ENCODE measurements at places on chromosomes 16 and 17. TPM values are rescaled to one million over a fixed set of nuclear protein-coding genes. Genes with fewer than 3 reads are reported as not detected.

Gene OR1A1
- total RNA-seq, result not detected

DNA sequence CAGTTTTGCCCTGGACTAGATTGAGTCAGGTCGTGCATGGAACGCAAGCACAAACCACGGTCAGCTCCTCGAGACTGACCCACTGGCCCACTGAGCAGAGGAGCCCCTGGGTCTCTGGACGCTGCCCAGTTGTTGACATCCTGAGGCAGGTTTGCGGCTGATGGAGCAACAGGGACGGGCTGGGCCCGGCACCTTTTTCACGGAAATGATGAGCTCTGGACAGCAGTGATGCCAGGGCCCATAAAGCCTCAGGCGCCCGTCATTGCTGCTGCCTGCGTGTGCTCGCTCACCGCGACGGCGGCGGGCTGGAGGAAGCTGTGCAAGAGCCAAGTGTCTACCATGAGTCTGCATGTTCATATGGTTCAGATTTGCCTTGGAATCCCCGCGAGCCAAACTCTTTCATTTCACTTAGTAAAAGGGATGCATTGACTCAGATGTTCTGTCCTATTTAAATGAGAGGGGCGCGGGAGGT is 30.8 kb upstream of the CRISPLD2 start:
- no peak for DNase-seq
- no peak overlapping the region for H3K4me3 ChIP-seq

DNA sequence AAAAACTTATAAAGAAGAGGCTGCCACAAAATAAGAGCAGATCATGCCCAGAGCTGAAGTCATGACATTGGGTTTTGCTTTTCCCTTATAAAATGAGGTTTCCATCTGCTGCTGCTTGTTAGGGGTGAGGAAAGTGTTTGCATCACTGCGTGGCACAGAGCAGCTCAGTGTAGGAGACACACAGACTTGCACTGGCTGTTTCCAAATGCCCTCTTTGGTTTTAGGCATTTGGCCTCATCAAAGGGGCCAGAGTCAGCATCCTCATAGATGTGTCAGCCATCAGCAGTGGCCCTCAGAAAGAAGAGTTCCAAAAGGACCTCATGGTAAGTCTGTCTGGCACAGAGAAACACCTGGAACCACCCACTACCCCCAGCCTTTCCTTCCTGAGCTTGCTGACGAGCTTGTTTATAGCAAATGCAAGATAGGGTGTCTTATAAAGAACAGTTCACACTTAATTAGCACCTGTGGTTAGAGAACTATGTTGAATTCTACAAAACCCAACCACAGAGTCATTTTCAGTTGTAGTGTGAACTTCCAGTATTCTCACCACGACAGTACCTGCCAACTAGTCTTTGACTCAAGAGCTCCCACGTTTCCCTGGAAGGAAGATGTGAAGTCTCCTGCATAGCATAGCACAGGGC is 17.0 kb downstream of the VWA3A start:
- no peak for DNase-seq
- H3K36me3 ChIP-seq, result no peaks in the 10 kb centered on the region
- no peaks in the 10 kb centered on the region for H3K4me1 ChIP-seq
- H3K27ac ChIP-seq, result no peak overlapping the region
- H3K27me3 ChIP-seq, result peaks cover 24% of the 10 kb centered on the region

Gene OSGIN1
- 7.1 TPM for total RNA-seq

DNA sequence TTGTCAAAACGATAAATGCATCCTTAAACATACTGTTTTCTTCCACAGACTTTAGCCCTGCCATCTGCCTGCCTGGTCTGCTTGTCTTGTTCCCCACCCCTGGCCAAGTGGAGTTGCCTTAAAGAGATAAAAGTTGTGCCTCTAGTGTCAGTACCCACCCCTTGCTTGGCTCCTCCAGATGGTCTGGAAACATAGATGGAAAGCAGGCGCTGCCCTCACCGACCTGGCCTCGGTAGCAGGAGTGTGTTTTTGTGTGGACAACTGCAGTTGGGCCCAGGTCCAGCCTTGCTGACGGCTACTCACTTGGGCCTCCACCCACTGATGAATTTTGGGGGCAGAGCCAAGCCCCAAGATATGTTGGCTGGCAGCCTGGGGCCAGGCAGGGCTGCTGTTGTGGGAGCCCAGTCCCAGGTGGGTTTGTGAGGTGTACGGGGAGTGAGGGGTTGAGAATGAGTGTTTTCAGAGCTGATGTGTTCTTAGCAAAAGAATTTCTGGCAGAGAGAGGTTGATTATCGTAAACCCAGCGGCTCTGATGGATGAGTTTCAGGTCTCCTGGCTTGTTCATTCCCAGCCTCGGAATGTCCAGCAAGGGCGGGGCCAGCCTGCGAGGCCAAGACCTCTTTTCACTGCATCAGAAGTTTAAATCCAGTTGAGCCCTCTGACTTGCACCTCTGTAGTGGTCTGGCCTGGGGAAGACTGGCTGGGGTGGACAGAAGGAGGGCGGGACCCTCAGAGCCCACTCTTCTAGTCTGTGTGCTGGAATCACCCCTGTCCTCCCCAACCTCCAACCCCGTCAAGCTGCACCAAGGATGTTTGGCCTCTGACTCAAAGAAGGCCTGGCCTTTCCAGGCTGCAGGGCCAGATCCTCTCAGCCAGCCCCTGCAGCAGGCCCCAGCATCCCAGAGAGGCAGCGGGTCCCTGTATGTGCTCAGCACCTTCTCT is 179.7 kb downstream of the RAB11FIP4 start:
- H3K4me3 ChIP-seq, result peak overlapping the region; percentile 7
- peak overlapping the region; percentile 84 for H3K27ac ChIP-seq
- H3K4me1 ChIP-seq, result peaks cover 73% of the 10 kb centered on the region
- peak; percentile 96 for DNase-seq
- H3K36me3 ChIP-seq, result no peaks in the 10 kb centered on the region

DNA sequence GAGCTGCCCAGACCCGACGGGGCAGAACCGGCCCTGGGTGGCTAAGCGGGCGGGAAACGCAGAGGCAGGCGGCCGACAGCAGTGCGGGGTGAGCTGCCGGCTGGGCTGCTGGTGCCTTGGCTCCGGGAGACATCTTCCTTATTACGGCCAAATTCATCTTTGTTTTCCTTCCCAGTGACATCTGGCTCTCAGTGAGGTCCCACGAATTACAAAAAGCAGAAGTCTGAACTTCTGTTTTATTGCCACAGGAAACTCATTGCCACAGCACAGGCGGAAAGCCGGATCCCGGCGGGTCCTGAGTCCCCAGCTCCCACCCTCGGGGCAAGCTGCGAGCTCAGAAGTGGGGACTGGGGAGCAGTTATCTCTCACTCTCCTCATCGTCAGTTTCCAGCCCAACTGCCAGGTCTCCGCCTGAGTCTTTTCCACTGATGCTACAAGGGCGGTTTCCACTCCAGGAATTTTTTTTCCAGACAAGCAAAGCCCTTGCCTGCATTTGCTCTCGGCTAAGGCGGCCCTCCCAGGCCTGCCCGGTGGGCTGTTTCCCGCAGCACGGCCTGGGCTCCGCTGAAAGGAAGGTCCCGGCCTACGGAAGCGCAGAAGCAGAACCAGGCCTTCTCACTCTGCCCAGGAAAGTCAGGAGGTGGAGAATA is 40.3 kb downstream of the CBFA2T3 start:
- H3K36me3 ChIP-seq, result no peaks in the 10 kb centered on the region
- no peaks in the 10 kb centered on the region for H3K27me3 ChIP-seq
- peaks cover 58% of the 10 kb centered on the region for H3K4me1 ChIP-seq
- DNase-seq, result no peak
- peak overlapping the region; percentile 47 for H3K27ac ChIP-seq
- peak overlapping the region; percentile 28 for H3K4me3 ChIP-seq

Gene CLEC10A
- total RNA-seq, result 14.0 TPM

- H3K36me3 ChIP-seq, result no peaks in the 10 kb centered on the region
- no peak overlapping the region for H3K27ac ChIP-seq
- no peak for DNase-seq
Observed at GRCh38 chr17:48433896-48434295, 3.9 kb upstream of the SKAP1 start.

- H3K4me1 ChIP-seq, result no peaks in the 10 kb centered on the region
- H3K36me3 ChIP-seq, result peaks cover 26% of the 10 kb centered on the region
- H3K4me3 ChIP-seq, result no peak overlapping the region
- H3K27ac ChIP-seq, result no peak overlapping the region
Observed at GRCh38 chr17:5563456-5563855, 20.9 kb downstream of the NLRP1 start.

DNA sequence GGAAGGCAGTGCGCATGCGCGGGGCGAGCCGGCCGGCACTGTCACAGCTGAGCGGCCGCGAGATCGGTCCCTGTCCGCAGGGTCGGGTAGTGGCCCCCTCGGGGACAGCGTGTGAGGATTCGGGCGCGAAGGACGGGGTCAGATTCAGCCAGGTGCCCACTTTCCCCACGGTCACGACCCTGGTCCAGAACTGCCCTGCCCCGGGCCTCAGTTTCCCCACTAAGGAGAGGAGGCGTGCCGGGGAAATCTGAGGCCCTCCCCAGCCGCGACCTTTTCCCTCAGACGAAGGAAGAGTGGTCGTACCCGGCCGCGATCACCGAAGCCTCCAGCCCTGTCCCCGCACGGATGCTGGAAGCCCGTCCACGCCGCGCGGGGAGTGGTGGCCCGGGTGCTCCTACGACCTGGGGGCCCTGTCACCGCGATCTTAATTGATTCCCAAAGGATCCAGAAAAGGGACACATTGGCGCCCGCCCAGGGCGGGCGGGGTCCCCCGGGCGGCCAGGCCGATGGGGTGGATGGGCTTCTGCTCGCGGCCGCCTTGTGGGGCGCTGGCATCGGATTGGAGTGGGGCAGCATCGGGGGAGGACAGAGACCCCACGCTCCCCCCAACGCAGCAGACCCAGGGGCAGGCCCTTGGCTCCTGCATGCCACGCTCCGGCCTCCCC is 57.7 kb downstream of the SRL start:
- H3K4me1 ChIP-seq, result peaks cover 5% of the 10 kb centered on the region
- H3K4me3 ChIP-seq, result peak overlapping the region; percentile 68
- H3K27ac ChIP-seq, result peak overlapping the region; percentile 99

DNA sequence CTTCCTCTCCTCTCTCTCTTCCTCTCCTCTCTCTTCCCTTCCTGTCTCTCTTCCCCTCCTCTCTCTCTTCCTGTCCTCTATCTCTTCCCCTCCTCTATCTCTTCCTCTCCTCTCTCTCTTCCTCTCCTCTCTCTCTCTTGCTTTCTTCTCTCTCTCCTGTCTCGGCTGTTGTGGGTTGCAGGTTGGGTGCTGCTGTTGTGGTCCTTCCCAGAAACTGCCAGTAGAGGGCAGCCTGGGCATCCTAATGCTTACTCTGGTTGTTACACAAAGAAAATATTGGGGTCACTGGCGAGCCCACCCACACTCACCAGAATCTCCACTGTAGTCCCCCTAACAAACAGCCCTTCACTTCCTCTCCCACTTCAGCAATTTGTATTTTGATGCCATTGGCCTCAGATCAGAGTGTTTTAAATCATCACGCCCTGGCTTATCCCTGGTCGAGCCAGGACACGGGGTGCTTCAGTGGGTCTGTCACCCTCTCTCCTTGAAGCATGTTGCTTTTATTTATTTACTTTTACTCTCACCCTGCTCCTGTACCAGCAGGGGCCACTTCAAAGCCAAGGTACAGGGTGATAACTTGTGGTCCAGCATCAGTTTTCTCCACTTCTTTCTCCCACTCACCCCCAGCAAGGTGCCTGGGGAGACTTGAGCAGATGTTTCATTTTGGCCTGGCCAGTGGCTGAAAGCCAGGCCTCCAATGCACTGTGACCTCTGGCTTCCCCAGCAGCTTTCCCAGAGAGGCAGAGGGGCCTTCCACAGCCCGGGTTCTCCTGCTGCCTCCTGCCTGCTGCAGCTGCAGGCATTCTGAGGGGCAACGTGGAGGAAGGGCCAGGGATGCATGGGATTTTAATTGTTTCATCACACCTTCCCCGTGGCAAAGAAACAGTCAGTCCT is 4.7 kb upstream of the MMP15 start:
- peaks cover 49% of the 10 kb centered on the region for H3K4me1 ChIP-seq
- no peak overlapping the region for H3K4me3 ChIP-seq
- H3K27ac ChIP-seq, result no peak overlapping the region
- DNase-seq, result no peak

Gene KCNH6
- total RNA-seq, result not detected

Gene CTRB2
- total RNA-seq, result not detected

Gene KRTAP4-9
- total RNA-seq, result not detected

Gene UNC45B
- 0.06 TPM for total RNA-seq

Gene SSH2
- 24.9 TPM for total RNA-seq

Gene NEUROD2
- total RNA-seq, result not detected

GRCh38 chr16:51450376-51450775 is 299.3 kb upstream of the SALL1 start:
- H3K27me3 ChIP-seq, result peaks cover 4% of the 10 kb centered on the region
- no peak overlapping the region for H3K27ac ChIP-seq
- DNase-seq, result peak; percentile 42
- no peaks in the 10 kb centered on the region for H3K4me1 ChIP-seq

DNA sequence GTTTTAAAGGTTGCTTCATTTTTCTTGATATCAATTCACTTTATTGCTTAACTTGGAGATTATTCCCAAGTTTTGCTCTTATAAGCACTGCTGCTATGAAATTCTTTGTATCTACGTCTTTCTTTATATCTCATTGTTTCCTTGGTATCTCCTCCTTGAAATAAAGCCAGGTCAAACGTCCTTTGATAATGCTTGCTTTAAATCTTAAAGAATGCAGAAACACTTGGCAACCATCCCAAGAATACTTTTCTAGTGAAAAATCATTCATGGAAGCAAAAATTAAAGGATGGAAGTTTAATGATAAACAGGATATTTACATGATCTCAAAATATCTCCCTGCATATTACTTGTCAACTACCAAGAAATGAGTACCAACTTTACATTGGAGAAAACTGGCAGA is 175.2 kb downstream of the CPPED1 start:
- DNase-seq, result no peak
- peaks cover 45% of the 10 kb centered on the region for H3K27me3 ChIP-seq
- no peaks in the 10 kb centered on the region for H3K36me3 ChIP-seq
- no peaks in the 10 kb centered on the region for H3K4me1 ChIP-seq

- no peaks in the 10 kb centered on the region for H3K27me3 ChIP-seq
- no peak overlapping the region for H3K27ac ChIP-seq
- H3K4me3 ChIP-seq, result no peak overlapping the region
- peaks cover 11% of the 10 kb centered on the region for H3K4me1 ChIP-seq
Observed at GRCh38 chr17:48483471-48484131, 47.2 kb downstream of the HOXB1 start.

- no peak for DNase-seq
- no peaks in the 10 kb centered on the region for H3K27me3 ChIP-seq
- peaks cover 36% of the 10 kb centered on the region for H3K4me1 ChIP-seq
- peak overlapping the region; percentile 60 for H3K27ac ChIP-seq
- H3K36me3 ChIP-seq, result peaks cover 46% of the 10 kb centered on the region
Observed at GRCh38 chr16:70661534-70661917, 15.2 kb downstream of the IL34 start.

- DNase-seq, result no peak
- H3K27ac ChIP-seq, result no peak overlapping the region
- no peak overlapping the region for H3K4me3 ChIP-seq
- H3K36me3 ChIP-seq, result no peaks in the 10 kb centered on the region
- H3K4me1 ChIP-seq, result peaks cover 34% of the 10 kb centered on the region
- peaks cover 100% of the 10 kb centered on the region for H3K27me3 ChIP-seq
Observed at GRCh38 chr17:48729335-48730239, 1.0 kb upstream of the HOXB13 start.

GRCh38 chr16:29738514-29738913 is 7.3 kb downstream of the C16orf54 start:
- no peaks in the 10 kb centered on the region for H3K36me3 ChIP-seq
- no peak overlapping the region for H3K4me3 ChIP-seq
- peaks cover 17% of the 10 kb centered on the region for H3K27me3 ChIP-seq
- no peak for DNase-seq

Gene HSD17B1
- 0.50 TPM for total RNA-seq

GRCh38 chr17:69424287-69425041 is 10.0 kb downstream of the MAP2K6 start:
- H3K36me3 ChIP-seq, result no peaks in the 10 kb centered on the region
- H3K27me3 ChIP-seq, result no peaks in the 10 kb centered on the region
- DNase-seq, result no peak
- H3K27ac ChIP-seq, result no peak overlapping the region
- H3K4me1 ChIP-seq, result no peaks in the 10 kb centered on the region

Gene CCL8
- 2.0 TPM for total RNA-seq

Data from esophagus muscularis mucosa (tissue), 4 donors.